ENCODE measurements at places on chromosomes 11 and 22. TPM values are rescaled to one million over a fixed set of nuclear protein-coding genes. Genes with fewer than 3 reads are reported as not detected.

- no peak for DNase-seq
- no peaks in the 10 kb centered on the region for H3K27me3 ChIP-seq
- H3K27ac ChIP-seq = no peak overlapping the region
- H3K36me3 ChIP-seq = no peaks in the 10 kb centered on the region
These were observed 1684.7 kb upstream of the RAG2 start for GRCh38 chr11:38282718-38283117.

DNA sequence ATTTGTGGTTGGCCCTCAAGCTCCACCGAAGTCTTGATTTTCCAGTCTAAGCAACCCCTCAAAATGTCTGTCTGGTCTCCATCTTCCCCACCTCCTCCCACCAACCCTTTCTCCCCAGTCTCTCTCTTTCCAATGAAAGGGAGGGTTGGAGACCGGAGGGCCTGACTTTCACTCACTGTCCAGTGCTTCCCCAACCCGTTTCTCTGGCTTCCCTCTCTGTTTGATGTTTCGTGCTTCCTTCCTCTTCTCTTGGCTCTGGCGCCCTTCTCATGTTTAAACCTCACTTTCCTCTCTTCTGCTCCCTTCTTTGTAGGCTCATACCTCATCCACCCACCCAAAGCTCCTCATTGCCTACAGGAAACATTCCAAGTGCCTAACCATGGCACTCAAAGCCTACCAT lies 11.1 kb upstream of the VPS37C start:
- H3K27me3 ChIP-seq = no peaks in the 10 kb centered on the region
- H3K4me3 ChIP-seq = no peak overlapping the region
- no peaks in the 10 kb centered on the region for H3K4me1 ChIP-seq
- H3K27ac ChIP-seq = no peak overlapping the region
- H3K36me3 ChIP-seq = no peaks in the 10 kb centered on the region

GRCh38 chr11:130814440-130815096 lies 101.7 kb downstream of the SNX19 start:
- no peak for DNase-seq
- peaks cover 32% of the 10 kb centered on the region for H3K27me3 ChIP-seq
- no peak overlapping the region for H3K27ac ChIP-seq
- no peaks in the 10 kb centered on the region for H3K4me1 ChIP-seq
- no peak overlapping the region for H3K4me3 ChIP-seq

- H3K4me3 ChIP-seq = no peak overlapping the region
- no peak overlapping the region for H3K27ac ChIP-seq
- no peaks in the 10 kb centered on the region for H3K36me3 ChIP-seq
- peaks cover 4% of the 10 kb centered on the region for H3K27me3 ChIP-seq
These were observed 13.6 kb upstream of the MS4A15 start for GRCh38 chr11:60743058-60743457.

DNA sequence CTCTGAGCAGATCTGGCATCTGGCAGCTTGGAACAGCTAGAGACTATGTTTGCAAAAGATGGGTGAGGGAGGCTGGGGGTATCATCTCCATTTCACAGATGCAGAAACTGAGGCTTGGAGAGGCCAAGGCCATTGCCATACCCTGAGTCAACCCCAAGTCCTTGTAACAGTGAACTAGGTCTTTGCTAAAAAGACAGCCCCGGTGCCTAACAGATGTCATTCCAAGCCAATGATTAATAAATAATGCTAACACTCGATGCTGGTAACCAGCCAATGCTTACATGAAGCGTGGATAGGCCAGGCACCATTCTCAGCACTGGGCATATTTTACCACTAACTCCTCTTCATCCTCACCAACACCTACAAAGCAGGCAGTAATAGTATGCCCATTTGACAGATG lies 164.0 kb downstream of the MN1 start:
- H3K36me3 ChIP-seq = no peaks in the 10 kb centered on the region
- DNase-seq = no peak
- no peaks in the 10 kb centered on the region for H3K4me1 ChIP-seq

- H3K27me3 ChIP-seq = no peaks in the 10 kb centered on the region
- peaks cover 84% of the 10 kb centered on the region for H3K36me3 ChIP-seq
- no peaks in the 10 kb centered on the region for H3K4me1 ChIP-seq
- no peak overlapping the region for H3K27ac ChIP-seq
These were observed 21.5 kb downstream of the RANGAP1 start for GRCh38 chr22:41264408-41264941.

DNA sequence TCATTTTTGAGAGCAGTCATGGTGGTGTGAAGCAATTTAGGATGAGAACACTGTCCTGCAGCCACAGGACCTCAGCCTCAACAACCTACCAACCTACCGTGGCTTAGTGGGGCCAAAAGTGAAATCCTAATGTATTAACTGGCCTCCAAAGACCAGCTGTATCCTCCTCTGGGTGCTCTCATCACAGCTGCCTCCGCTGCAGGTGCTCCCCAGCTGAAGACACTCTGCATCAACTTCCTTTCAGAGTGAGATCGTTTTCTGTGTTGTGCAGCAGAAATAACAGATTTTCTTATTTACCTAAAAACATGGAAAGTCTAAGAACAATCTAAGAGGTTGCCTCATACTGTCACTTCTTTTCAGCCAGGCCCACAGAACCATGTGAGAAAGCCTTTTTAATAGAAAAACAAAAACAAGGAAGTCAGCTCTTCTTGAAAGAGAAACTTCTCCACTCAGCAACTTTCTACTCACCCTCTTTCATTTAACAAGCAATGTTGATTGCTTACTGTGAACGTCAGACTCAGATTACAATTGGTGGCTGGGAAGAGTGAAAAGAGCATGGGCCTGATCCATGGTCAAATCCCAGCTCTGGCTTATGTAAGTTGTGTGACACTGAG lies 136.1 kb downstream of the TENM4 start:
- no peak overlapping the region for H3K27ac ChIP-seq
- no peaks in the 10 kb centered on the region for H3K36me3 ChIP-seq
- no peaks in the 10 kb centered on the region for H3K27me3 ChIP-seq
- no peak for DNase-seq

DNA sequence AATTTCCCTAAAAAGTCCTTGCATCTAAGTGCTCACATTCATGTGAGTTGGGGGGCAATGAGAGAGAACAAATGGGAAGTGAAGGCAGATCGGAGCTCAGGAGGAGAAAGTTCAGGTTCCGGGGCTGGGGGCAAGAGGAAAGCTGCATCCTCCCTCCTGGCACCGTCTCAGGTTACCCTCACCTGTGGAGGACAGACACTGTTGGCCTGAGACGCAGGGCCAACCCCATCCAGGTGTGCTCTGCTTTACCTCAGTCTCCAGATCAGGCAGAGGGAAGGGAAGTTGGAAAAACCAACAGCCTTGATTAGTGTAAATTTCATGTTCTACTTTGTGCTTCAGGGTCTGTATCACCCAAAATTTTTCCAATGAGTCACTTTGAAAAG lies 146.9 kb downstream of the TRIM29 start:
- H3K4me1 ChIP-seq = no peaks in the 10 kb centered on the region
- DNase-seq = no peak
- no peaks in the 10 kb centered on the region for H3K36me3 ChIP-seq
- H3K27me3 ChIP-seq = no peaks in the 10 kb centered on the region

DNA sequence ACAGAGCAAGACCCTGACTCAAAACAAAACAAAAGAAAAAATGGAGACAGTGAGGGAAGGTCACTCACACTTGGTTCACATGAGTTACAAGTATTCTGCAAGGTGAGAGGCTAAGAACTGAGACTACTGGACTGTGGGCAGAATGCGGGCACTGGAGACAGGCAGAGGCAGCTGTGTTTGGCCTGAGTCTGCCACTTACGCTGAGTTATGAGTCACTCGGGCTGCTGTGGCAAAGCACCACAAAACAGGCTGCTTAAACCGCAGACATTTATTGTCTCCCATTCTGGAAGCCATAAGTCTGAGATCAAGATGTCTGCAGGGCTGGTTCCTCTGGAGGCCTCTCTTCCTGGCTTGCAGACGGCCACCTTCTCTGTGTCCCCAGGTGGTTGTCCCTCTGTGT lies 122.8 kb downstream of the SHANK2 start:
- H3K4me1 ChIP-seq = no peaks in the 10 kb centered on the region
- no peaks in the 10 kb centered on the region for H3K36me3 ChIP-seq
- H3K4me3 ChIP-seq = no peak overlapping the region
- no peaks in the 10 kb centered on the region for H3K27me3 ChIP-seq

GRCh38 chr11:119754199-119754598 lies 25.2 kb upstream of the NECTIN1 start:
- no peaks in the 10 kb centered on the region for H3K27me3 ChIP-seq
- peaks cover 20% of the 10 kb centered on the region for H3K4me1 ChIP-seq

GRCh38 chr11:109527496-109527895 lies 105.5 kb downstream of the C11orf87 start:
- no peaks in the 10 kb centered on the region for H3K36me3 ChIP-seq
- H3K27me3 ChIP-seq = no peaks in the 10 kb centered on the region
- H3K4me3 ChIP-seq = no peak overlapping the region
- H3K4me1 ChIP-seq = no peaks in the 10 kb centered on the region

DNA sequence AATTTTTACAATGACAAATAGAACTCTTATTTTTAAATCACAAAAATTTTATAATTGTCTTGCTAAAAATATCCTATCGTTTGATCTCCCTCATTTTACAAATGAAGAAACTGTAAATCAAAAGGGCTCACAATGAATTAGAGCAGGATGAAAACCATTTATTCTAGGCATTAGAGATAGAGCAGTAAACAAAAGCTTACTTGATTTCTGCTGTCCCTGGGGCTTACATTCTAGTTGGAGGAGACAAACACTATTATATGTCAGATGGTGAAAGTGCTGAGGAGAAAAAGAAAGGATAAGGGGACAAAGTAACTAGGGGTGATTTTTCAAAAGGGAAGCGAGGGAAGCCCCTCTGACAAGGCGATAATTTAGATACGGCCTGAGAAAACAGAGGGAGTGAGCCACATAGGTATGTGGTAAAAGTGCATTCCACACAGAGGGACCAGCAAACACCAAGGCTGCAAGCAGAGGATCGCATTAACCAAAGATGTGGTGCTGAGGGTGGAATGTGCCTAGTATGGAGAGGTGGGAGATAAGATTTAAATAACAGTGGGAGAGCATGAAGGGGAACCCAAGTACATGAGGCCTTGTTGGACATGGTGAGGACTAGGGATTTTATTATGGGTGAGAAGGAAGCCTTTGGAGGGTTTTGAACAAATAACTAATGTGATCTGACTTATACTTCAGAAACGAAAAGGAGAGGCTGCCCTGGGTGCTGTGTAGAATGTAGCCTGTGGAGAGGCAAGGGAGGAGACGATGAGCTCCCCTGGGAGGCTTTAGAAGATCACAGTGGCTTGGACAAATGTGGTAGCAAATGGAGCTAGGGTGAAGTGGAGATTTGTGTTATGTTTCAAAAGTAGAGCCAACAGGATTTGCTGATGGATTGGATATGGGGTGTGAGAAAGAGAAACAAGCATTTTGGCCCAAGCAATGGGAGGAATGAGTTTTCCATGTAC lies 62.1 kb downstream of the PDHX start:
- peak overlapping the region; percentile 52 for H3K27ac ChIP-seq
- peaks cover 18% of the 10 kb centered on the region for H3K4me1 ChIP-seq
- no peaks in the 10 kb centered on the region for H3K36me3 ChIP-seq
- no peaks in the 10 kb centered on the region for H3K27me3 ChIP-seq

GRCh38 chr11:19332476-19332875 lies 91.7 kb upstream of the E2F8 start:
- no peaks in the 10 kb centered on the region for H3K4me1 ChIP-seq
- H3K4me3 ChIP-seq = no peak overlapping the region
- peaks cover 63% of the 10 kb centered on the region for H3K27me3 ChIP-seq

DNA sequence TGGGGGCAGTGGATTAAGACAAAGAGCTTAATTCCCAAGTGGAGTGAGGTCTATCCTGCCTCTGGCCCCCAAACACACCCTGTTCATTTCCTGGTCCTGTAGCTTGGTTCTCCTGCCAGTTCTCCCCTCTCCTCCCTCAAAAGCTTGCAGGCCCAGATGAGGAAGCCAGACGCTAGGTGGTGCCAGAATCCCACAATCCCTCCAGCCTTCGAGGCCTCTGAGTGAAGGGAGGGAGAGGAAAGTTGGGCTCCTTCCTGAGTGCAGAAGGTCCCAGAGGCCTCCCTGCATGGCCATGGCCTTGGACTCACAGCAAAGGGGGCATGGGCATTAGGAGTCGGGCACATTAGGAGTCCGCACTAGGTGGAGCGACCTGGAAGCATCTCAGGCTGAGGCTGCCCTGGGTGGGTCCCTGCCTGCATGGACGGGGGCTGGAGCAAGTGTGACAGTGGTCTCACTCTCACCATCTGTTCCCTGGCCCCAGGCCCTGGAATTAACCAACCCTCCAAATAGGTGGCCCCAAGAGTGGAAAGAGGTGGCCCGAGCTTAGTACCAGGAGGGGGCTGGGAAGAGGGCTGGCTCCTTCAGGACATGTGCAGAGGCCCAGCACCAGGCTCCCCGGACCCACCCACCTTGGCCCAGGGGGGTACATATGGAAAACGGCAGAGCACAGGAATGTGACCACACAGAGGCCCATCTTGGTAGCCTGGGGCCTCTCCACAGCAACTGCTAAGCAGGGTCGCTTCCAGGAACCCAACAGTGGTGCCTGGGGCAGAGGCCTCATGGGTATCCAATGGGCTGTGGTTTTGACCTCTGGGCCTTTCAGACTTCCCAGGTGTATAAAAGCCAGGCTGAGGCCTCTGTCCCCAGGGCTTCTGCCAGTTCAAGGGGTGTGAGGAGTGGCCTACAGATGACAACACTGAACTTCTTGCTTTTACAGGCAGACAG lies 5.2 kb downstream of the FXYD2 start:
- no peak overlapping the region for H3K4me3 ChIP-seq
- DNase-seq = peak; percentile 70
- no peak overlapping the region for H3K27ac ChIP-seq
- H3K4me1 ChIP-seq = peaks cover 15% of the 10 kb centered on the region
- H3K27me3 ChIP-seq = no peaks in the 10 kb centered on the region

- H3K4me3 ChIP-seq = no peak overlapping the region
- no peaks in the 10 kb centered on the region for H3K36me3 ChIP-seq
- no peak overlapping the region for H3K27ac ChIP-seq
- no peaks in the 10 kb centered on the region for H3K27me3 ChIP-seq
These were observed 1376.1 kb upstream of the TENM4 start for GRCh38 chr11:80816966-80817365.

MB gene
- total RNA-seq = 1.5 TPM

BTG4 gene
- total RNA-seq = not detected

LMF2 gene
- total RNA-seq = 56.9 TPM

OR2AG2 gene
- 0.07 TPM for total RNA-seq

GAB4 gene
- total RNA-seq = not detected

CDC42EP1 gene
- total RNA-seq = 160 TPM

BIRC3 gene
- 4.7 TPM for total RNA-seq

FAM83F gene
- 24.5 TPM for total RNA-seq

RNF215 gene
- total RNA-seq = 20.2 TPM

All from HCT116 (cell line).